ENCODE measurements at places on chromosomes 16 and 17. TPM values are rescaled to one million over a fixed set of nuclear protein-coding genes. Genes with fewer than 3 reads are reported as not detected.
A peak's percentile ranks its signal among the peaks of the same experiment; 100 is the strongest.

DNA sequence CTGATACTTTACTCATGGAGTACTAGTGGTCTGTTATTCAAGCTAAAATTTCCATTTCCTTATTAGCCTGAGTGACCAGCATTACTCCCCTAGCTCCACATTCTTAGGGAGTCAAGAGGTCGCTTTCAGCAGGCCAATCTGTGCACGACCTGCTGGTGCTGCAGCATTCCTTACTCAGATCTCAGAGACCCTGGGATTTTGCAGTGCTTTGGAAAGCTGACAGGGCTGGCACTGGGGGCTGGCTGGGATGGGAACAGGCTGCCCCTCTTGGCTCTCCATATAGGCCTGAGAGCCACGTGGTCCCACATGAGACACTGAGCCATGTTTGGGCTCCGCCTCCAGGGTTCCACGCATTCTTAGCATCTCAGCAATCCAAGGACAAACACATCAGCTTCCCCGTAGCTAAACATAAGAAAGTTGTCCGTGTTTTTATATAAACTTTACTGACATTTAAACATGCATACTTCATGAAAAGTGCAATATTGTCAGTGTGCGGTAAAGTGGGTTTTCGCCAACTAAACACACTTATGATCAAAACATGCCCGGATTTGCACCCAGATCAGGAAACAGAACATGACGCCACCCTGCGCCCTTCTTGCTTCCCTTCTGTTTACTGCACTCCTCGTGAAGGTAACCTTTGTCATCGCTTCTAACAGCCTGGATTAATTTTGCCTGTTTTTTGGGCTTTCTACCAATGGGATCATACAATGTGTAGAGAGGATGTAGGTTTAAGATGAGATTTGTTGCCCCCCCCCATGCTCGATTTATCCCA lies 254.5 kb upstream of the CACNG5 start:
- H3K4me3 ChIP-seq: no peak overlapping the region
- H3K36me3 ChIP-seq: no peaks in the 10 kb centered on the region
- H3K4me1 ChIP-seq: peaks cover 7% of the 10 kb centered on the region
- DNase-seq: no peak
- H3K27me3 ChIP-seq: no peaks in the 10 kb centered on the region
- H3K27ac ChIP-seq: no peak overlapping the region

DNA sequence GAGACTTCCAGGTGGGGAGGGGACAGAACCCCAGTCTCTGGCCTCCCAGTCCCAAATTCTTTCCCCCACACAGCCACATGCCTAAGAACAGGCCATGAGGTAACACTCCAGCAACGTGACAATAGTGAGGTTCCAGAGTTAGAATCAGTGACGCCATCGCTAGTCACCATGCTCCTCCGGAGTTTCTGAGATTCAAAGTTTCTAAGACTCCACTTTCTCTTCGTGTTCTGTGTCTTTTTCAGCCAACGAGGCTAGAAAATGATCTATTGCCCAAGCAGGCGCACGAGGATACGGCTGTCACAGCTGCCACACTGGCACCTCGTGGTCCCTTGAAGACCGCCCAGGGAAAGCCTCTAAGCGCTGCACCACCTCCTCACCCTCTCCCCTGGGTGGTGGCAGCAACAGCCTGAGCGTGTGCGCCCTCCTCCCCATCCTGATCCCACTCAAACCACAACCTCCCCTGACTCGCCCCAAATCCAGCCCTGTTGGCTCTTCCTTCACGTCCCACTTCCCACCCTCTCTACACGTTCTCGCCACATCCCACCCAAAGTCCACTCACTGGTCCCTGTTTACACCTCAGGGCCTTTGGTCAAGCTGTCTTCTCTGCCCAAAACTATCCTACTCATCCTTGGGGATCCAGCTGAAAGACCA lies 1.0 kb downstream of the MCRIP1 start:
- H3K27ac ChIP-seq: peak overlapping the region; percentile 94
- H3K36me3 ChIP-seq: no peaks in the 10 kb centered on the region
- H3K4me1 ChIP-seq: peaks cover 22% of the 10 kb centered on the region
- peak; percentile 37 for DNase-seq

DNA sequence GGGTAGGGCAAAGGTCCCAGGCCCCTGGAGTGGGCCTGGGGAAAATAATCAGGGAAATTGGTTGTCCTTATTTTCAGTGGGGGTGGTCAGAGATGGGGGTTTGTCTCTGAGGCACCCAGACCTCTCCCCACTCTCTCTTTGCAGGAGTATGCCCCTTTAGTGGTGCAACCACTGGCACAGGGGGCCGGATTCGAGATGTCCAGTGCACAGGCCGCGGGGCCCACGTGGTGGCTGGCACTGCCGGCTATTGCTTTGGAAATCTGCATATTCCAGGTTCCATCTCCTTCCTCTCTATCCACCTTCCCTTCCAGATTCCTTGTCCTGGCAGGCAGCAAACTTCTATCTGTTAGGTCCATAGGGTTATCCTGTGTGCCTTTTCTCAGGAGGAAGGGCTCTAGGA lies 7.6 kb downstream of the PFAS start:
- H3K27me3 ChIP-seq: no peaks in the 10 kb centered on the region
- no peak for DNase-seq
- no peak overlapping the region for H3K4me3 ChIP-seq
- H3K36me3 ChIP-seq: peaks cover 13% of the 10 kb centered on the region
- H3K27ac ChIP-seq: no peak overlapping the region

KCNJ18 gene
- polyA plus RNA-seq: not detected

ICAM2 gene
- polyA plus RNA-seq: 535 TPM

DNA sequence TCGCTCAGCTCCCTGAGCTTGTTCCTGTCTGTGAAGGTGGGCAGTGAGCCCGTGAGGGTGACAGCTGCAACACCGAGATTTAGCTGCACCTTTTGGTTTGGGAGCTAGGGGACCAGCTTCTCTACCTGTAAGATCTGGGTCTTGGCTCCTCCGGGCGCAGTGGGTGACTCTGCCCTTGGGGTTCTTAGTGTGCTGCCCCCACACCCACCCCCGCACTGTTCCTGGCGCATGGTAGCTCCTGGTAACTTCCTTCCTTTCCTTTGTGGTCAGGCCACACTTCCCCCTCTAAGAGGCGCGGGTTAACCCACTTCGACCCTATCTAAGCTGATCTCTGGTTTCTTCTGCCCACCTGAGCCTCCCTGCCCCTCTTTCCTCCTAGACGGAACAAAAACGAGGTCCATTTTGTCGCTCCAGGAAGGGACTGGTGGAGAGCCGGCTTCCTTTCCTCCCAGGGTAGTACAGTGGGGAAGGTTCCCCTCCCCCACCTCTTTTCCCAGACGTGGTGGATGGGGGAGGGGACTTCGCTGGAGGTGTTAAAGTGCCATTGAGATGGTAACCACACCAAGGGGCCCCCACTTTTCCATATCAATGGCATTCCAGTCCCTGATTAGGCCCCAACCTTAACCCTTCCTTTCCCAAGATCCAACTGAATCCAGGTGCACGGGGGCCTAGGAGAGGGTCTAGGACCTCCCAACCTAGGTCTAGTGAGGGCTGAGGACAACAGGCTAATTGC lies 4.6 kb upstream of the CLDN9 start:
- H3K4me1 ChIP-seq: peaks cover 32% of the 10 kb centered on the region
- H3K27ac ChIP-seq: no peak overlapping the region
- no peak for DNase-seq
- no peaks in the 10 kb centered on the region for H3K36me3 ChIP-seq
- peak overlapping the region; percentile 42 for H3K4me3 ChIP-seq

- no peak overlapping the region for H3K27ac ChIP-seq
- DNase-seq: no peak
- no peak overlapping the region for H3K4me3 ChIP-seq
- peaks cover 67% of the 10 kb centered on the region for H3K4me1 ChIP-seq
- no peaks in the 10 kb centered on the region for H3K36me3 ChIP-seq
Observed at GRCh38 chr17:2485543-2485942, 26.1 kb downstream of the METTL16 start.

NOS2 gene
- not detected for polyA plus RNA-seq

- H3K4me3 ChIP-seq: no peak overlapping the region
- H3K36me3 ChIP-seq: no peaks in the 10 kb centered on the region
- H3K4me1 ChIP-seq: no peaks in the 10 kb centered on the region
- no peak overlapping the region for H3K27ac ChIP-seq
Observed at GRCh38 chr17:41722231-41722630, 10.1 kb downstream of the GAST start.

SMIM5 gene
- polyA plus RNA-seq: not detected

- H3K27me3 ChIP-seq: no peaks in the 10 kb centered on the region
- no peaks in the 10 kb centered on the region for H3K4me1 ChIP-seq
- H3K27ac ChIP-seq: no peak overlapping the region
- DNase-seq: no peak
- no peaks in the 10 kb centered on the region for H3K36me3 ChIP-seq
- no peak overlapping the region for H3K4me3 ChIP-seq
Observed at GRCh38 chr16:72246423-72246822, 74.5 kb upstream of the PMFBP1 start.

DNA sequence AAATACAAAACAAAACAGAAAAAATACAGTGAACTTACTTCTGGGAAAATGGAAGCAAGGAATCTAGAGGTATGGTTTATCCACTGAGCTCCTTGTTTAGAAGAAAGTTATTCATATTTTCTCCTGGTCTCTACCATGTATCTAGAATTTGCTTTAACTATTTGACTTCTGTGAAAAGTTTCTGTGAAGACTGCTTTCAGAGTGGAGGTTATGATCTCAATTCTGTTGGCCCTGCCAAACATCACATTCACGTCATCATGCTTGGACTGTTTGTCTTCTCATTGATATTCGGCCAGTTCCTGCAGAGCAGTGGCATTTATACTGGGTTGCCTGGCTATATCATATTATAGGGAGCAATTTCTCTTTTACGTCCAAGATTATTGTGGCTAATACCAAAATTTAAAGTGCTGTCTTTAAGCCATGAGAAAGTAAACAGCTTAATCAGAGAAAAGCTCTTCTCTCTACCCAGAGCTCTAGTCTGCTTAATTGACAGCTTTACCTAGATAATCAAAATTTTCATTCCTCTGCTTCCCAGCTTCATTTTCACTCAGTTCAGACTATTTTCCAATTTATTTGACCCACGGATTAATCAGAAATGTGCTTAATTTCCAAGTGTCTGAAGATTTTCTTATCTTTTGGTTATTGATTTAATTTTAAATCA lies at the start of gene ABCA8:
TSS of gene ABCA8 (minus strand) at position 212 of the 661 bp plus-strand sequence. CDS start 13,358 bp downstream, outside the sequence.
- DNase-seq: no peak
- peaks cover 4% of the 10 kb centered on the region for H3K27me3 ChIP-seq
- no peaks in the 10 kb centered on the region for H3K36me3 ChIP-seq
- H3K4me3 ChIP-seq: no peak within 1 kb of the TSS
- no peak within 1 kb of the TSS for H3K27ac ChIP-seq

NPIPA2 gene
- not detected for polyA plus RNA-seq

DNA sequence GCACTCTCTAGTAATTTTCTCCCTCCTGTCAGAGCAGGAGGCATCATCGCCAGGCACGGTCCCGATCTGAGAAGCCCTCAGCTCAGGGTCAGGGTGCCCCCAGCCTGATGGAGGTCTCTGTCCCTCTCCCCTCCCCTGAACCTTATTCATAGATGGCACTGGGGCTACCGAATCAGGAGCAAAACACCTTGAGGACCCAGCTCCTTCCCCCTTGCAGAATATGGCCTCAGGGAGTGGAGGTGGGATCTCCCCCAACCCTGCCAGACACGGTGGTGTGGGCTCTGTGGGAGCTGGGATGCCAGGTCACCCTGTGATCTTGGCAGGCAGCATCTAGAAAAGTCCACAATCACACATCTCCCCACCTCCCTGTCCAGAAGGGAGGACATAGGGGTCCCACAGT lies 2.5 kb downstream of the CPNE2 start:
- no peak for DNase-seq
- no peak overlapping the region for H3K27ac ChIP-seq
- peaks cover 15% of the 10 kb centered on the region for H3K4me1 ChIP-seq

GRCh38 chr17:32516450-32516849 lies 29.7 kb downstream of the CDK5R1 start:
- DNase-seq: no peak
- H3K4me3 ChIP-seq: peak overlapping the region; percentile 63
- H3K27ac ChIP-seq: peak overlapping the region; percentile 89
- H3K4me1 ChIP-seq: peaks cover 76% of the 10 kb centered on the region

SETD1A gene
- 1.8 TPM for polyA plus RNA-seq

GRCh38 chr16:2531371-2531695 lies at the start of gene CEMP1:
Gene CEMP1 (minus strand): TSS chr16:2531408. CDS start chr16:2531073, 335 bp downstream.
- H3K36me3 ChIP-seq: no peaks in the 10 kb centered on the region
- H3K4me1 ChIP-seq: peaks cover 23% of the 10 kb centered on the region
- H3K4me3 ChIP-seq: peak within 1 kb of the TSS; percentile 90
- peak; percentile 28 for DNase-seq
- H3K27ac ChIP-seq: peak within 1 kb of the TSS; percentile 99

DNAH9 gene
- polyA plus RNA-seq: not detected

CCL22 gene
- not detected for polyA plus RNA-seq

DNA sequence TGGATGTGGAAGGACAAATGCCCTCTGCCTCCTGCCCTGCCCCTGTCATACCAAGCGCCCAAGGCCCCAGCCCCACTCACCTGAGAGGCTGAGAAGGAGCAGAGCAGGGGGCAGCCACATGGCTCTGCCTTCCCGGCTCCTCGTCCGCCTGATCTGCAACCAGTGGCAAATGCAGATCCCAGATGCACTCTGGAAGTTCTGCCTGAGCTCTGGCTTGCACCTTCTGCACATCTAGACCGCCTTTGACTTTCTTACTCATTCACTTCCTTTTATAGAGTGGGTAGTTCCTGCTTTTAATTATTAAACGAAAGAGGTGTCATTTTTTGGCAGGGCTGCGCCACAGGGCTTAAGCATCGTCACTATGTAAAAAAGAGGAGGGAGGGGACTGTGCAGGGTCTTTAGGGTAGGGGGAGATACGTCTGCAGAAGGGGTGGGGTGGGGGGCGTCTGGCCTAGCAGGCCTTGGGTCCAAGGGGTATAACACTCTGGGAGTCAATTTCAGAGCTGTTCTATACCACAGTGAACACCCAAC lies at the start of gene CD300LB:
TSS of gene CD300LB (minus strand) at position 245 of the 531 bp plus-strand sequence. CDS start at position 120, 125 bp downstream.
- H3K27ac ChIP-seq: peak within 1 kb of the TSS; percentile 54
- no peak for DNase-seq
- peak within 1 kb of the TSS; percentile 78 for H3K4me3 ChIP-seq
- peaks cover 33% of the 10 kb centered on the region for H3K4me1 ChIP-seq
- no peaks in the 10 kb centered on the region for H3K27me3 ChIP-seq
- H3K36me3 ChIP-seq: no peaks in the 10 kb centered on the region

KRT17 gene
- not detected for polyA plus RNA-seq

DNA sequence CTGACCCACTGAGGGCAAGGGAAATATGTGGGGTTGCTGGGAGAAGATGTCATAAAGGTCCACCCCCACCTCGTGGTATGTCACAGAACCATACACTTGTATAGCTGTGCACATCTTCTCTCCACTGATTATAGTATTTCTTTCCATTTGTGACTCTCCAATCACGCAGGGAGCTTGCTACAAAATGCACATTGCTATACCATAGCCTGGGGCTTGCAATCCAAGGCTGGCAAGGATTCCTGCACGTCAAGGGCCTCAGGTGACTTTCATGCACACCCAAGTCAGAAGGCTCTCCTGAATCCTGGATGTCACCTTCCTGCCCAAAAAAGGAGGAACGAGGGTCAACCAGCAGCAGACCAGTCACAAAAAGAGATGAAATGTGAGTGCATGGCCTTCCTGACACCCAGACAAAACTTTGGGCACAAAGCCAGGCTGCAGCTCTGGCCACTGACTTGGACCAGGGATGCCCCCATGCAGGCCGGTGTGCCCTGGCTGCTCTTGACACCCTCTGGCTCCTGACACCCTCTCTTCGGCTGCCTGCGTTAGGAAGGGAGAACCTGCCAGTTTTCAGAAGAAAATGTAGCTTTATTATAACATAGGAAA lies 12.1 kb downstream of the TBC1D26 start:
- no peak overlapping the region for H3K27ac ChIP-seq
- no peak for DNase-seq
- no peaks in the 10 kb centered on the region for H3K36me3 ChIP-seq
